Right atrium auricular region (tissue), 2 donors: ENCODE measurements at places on chromosomes 13 and 19. TPM values are rescaled to one million over a fixed set of nuclear protein-coding genes. Genes with fewer than 3 reads are reported as not detected.

GRCh38 chr19:55304980-55305379 lies 20.2 kb downstream of the TMEM150B start:
- DNase-seq, result no peak

DNA sequence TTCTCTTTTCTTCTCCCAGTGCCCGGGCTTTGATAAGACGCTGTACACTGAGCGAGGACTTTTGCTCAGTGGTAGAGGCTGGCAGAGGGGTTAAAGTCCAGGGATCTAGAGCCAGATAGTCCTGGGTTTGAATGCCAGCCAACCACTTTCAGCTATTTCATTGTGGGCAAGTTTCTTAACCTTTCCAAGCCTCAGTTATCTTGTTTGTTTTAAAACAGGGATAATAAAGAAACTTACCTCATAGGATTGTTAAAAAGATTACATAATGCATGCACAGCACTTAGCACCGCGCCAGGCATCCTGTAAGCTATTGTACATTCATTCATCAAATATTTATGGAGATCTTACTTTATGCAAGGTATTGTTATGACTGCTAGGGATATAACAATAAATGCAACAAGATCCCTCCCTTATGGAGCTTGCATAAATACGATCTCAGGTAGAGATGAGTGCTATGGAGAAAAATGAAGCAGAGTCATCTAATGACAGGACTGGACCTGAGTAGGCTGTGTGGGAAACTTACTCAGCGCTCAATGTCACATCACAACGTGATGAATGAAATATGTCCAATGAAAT lies 70.8 kb downstream of the LNX2 start:
- no peak for DNase-seq

GRCh38 chr13:68509734-68510621 lies 1279.8 kb upstream of the PCDH9 start:
- DNase-seq, result no peak

DNA sequence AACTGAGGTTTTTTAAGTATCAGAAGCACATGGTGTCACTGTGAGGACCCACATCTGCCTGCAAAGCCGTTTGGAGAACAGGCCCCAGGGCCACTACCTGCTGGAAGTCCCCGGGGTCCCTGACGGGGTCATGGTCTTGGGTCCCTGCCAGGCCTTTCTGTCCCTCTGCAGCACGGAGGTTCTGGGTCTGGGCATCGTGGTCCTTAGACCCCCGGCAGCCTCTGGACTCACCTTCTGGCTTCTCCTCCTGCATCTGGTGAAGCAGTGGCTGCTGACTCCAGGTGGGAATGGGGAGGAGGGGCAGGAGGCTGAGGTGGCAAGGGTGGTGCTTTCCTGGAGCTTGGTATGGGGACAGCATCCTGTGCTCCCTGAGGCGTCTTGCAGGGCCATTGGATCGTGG lies 198.6 kb downstream of the TEX29 start:
- DNase-seq, result no peak

DNA sequence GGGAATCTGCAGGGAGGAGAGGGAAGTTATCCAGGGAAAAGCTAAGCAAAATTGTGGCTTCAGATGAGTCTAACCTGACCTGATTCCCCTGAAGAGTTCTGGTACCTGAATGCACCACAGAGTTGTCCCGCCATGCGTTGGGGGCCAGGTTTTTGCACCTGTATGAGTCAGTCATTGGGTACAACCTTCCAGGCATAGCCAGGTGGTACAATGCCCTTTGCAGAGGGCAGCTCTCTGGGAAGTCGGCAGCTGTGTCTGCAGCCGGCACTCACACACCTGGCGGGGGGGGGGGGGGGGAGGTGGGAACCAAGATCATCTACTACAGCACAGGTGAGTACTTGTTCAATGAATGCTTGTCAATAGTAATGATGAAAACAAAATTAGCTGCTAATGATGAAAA lies 52.5 kb upstream of the GTF3A start:
- no peak for DNase-seq

DNA sequence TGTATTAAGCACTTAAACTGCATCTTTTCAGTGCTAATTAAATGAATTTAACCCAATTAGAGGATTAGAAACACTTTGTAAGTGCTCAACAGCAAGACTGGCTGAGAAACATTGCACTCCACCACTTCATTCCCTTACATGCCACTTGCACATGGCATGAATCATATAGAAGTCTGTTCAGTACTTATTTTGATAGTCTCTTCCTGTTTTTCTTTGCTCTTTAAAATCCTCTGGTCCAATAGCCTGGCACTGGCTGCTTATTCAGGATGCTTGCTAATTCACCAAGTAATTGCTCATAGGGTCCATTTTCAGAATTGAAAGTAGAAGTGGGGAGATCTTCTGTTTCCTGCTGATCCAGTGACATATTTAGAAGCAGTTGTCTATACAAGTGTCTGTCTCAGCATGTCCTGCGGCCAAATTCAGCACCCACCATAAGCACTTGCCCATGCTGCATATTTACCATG lies 900.1 kb downstream of the PCDH9 start:
- DNase-seq, result no peak

GRCh38 chr19:42281146-42281826 lies 12.2 kb downstream of the CIC start:
- peak; percentile 76 for DNase-seq

The MCEMP1 gene
- 1.5 TPM for total RNA-seq

- DNase-seq, result no peak
These were observed 196.3 kb downstream of the LHFPL6 start for GRCh38 chr13:39406688-39407087.
